Fibroblast of skin of left biceps (primary cell): ENCODE measurements at places on chromosomes 16 and 17.

DNA sequence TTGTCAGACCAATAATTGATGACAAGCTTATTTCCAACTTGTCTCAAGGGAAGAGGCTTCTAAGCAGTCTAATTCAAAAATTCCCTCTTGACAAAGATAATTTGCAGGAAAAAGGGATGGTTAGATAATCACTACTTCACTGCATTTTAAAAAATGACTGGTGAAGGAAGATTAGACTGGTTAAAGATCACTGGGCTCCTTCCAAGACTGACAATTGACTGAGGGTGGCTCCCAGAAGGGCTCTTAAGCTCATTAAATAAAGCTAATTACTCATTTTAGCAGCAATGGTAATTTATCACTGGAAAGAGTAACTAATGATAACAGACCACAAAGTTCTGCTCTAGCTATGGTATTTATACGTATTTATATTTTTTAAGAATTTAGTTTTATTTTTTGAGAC is 4.4 kb upstream of the HEATR3 start:
- DNase-seq, result no peak

- no peak for DNase-seq
Observed at GRCh38 chr16:66871840-66872239, 8.5 kb upstream of the PDP2 start.

DNA sequence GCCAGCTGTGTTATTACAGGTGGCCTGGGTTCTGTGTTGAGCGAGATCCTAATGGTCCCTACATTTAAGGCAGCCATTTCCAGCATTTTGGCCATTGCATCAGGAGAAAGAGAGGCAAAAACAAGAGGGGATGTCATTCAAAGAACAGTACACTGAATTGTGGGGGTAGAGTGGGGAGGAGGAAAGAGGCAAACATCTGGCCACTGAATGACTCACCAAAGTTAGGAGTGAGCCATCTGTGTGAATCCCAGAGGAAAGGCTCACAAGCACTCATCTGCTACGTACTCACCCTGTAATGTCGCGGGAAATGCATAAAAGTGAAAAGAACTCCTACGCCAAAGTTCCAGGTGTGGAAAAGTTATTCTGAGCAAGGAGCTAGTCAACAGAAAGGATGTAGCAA is 16.7 kb downstream of the KRABD2 start:
- DNase-seq, result peak; percentile 66

DNA sequence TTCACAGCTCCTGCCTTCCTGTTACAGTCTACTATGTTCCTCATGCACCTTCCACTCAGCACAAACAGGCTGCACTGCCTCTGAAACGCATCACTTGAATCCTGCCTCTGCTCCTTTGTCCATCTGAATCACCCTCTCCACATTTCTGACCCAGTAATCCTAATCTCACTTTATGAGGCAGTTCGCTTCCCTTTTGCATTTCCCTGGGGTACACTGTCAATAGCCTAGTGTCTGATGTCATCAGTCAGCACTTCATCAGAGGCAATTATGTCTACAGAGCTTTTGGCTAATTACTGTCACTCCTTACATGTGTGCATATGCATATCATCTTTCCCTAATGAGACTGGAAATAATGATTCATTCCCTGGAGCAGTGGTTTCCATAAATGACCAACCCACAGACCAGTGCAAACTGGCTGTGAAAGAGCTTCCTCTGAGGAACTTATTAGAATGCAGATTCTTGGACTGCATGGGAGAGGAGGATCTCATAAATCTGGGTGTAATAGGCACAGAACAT is 23.6 kb downstream of the CA4 start:
- no peak for DNase-seq

DNA sequence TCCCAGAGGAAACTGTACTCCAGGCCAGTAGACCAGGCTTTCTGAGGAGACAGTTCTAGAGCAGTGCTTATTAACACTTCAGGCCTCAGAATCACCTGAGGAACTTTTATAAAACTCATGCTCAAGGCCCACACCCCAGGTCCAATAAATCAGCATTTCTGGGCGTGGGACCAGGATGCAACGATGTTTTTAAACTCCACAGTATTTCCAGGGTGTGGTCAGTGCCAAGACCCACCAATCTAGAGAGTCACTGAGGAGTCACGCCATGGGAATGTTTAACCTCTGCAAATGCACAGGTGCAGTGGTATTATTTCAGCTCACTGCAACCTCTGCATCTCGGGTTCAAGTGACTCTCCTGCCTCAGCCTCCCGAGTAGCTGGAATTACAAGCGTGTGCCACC is 3.9 kb upstream of the TRPV1 start:
- no peak for DNase-seq

GRCh38 chr17:79728169-79728907 is 2.4 kb upstream of the ENPP7 start:
- peak; percentile 81 for DNase-seq
